Urothelium cell line (cell line): ENCODE measurements at places on chromosomes 2 and 18.

DNA sequence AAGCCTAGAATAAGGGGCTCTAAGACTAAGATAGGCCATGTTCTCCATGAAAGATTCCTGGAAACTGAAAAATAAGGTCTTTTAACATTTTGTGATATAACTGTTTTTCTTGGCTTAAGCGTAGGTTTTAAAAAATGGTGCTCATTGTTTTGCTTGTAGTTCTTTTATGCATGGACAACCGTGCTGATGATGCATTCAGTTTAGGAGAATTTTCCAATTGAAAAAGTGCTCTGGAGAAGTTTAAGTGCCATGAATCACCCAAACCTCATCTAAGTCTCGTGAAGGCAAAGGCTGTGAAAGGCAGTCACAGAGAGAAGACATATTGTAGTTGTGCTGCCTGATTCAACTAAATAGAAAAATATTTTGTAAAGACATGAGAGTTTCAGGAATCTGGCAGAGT lies 111.8 kb upstream of the GAREM1 start:
- DNase-seq: no peak

- DNase-seq: no peak
Observed at GRCh38 chr18:69686861-69687260, 260.8 kb downstream of the CD226 start.

GRCh38 chr18:26468931-26469340 lies 79.4 kb downstream of the KCTD1 start:
- no peak for DNase-seq

GRCh38 chr2:209208211-209208610 lies 215.6 kb upstream of the MAP2 start:
- DNase-seq: peak; percentile 10

GRCh38 chr18:79556829-79557585 lies 122.6 kb upstream of the CTDP1 start:
- DNase-seq: no peak

DNA sequence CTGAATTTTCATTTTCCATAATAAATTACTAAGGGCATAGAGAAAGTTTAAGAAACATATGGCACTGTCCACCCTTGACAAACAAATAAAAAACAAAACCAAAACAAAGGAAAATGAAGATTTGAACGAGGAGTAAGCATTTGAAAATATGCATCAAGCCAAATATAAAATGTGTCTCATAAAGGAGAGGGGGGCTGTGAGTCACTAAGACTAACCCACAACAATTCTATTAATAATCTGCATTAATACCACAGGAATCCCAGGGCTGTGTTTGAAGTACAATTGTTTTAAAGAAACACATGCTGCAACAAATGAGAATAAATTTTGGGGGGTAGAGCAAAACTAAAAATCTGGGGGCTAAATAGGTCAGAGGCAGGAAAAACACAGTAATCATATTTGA lies 53.8 kb upstream of the STK17B start:
- peak; percentile 37 for DNase-seq

GRCh38 chr2:128775217-128775913 lies 456.7 kb upstream of the HS6ST1 start:
- DNase-seq: no peak

DNA sequence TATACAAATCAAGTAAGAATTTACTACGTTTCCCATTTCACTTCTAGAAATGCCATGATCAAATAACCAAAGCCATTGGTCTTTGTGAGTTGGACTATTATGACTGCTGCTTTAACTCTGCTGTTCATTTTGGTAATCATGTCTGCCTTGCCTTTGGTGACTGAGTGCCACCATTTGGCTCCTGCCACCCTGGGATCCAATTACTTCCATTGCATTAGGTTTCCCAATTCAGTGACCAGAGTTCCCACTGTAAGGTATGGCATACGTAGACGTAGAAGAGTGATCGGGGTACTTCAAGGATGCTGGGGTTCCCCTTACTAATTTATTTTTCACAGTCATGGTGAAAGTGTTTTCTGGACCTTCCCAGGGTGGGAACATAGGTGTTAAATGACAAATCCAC lies 90.1 kb downstream of the SPIRE1 start:
- no peak for DNase-seq

GRCh38 chr2:112465382-112465781 lies 16.6 kb upstream of the TTL start:
- no peak for DNase-seq

DNA sequence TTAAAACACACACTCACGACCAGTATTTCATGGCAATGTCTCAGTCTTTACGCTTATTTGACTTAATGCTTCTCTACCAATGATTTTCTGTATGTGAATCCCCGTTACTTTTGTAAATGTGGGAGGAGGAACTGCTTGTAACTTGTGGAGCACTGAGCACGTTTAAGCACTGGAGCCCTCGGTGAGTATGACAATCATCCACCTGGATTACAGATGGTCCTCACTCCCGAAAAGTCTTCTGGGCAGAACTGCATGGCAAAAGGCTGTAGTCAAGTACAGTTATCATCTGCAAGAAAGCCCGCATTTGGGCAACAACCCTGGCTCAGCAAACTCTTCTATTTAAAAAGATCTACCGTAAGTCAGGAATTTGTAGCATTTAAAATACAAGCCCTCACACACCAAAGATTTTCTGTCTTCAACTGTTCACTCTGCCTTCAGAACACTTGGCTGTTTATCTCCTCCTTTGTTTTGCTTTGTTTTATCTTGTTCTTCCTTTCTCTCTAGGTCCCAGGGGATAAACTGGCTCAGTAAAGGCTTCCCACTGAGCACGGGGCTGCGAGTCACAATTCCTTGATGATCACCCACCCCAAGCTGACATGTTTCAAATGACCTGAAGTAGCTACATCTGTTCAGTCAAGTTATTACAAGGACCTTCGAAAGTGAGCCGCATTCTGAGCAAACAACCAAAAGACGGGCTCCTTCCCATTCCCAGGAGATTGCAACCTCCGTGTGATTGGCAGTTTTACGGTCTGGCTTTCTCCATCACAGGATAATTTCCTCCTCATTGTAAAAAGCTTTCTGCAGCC lies 102.2 kb downstream of the DLGAP1 start:
- no peak for DNase-seq

- no peak for DNase-seq
Observed at GRCh38 chr2:207318181-207318628, 152.5 kb upstream of the KLF7 start.

DNA sequence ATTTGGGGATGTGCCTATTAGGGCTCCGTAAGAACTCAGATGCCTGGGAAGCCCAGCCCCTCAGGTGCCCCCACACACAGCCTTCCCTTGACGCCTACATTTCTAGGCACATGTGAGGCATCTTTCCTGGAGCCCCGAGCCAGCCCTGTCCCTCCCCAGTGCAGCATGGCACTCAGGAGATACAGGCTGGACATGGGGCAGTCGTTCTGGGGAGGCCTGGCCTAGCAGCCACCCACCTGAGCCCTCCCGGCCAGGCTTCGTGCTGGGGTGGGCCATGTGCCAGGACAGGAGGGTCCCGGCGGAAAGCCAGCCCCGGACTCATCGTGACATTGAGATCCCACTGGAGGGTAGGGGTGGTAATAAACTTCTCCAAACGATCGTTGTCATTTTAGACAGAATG lies 15.2 kb downstream of the BOK start:
- DNase-seq: no peak

DNA sequence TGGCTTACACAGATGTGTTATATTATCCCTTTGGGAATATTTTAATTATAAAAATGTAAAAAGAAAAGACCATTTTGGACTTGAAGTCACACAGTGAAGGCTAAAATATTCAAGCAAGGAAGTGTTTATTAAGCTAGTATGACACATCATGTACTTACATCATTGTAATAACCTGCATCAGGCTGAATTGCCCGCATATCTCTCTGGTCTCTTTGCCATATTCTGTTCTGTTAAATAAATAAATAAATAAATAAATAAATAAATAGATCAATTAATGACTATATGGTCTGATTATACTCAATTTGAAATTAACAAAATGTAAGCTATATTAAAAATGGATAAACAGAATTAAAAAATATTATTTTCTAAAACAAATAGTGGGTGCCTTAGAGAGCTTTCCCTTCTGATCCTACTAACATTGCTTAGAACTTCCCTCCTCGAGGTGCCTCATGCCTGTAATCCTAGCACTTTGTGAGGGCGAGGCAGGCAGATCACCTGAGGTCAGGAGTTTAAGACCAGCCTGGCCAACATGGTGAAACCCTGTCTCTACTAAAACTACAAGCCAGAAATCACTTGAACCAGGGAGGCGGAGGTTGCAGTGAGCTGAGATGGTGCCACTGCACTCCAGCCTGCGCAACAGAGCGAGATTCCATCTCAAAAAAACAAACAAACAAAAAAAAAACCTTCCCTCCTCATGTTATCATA lies 42.0 kb downstream of the WDR33 start:
- DNase-seq: no peak

DNA sequence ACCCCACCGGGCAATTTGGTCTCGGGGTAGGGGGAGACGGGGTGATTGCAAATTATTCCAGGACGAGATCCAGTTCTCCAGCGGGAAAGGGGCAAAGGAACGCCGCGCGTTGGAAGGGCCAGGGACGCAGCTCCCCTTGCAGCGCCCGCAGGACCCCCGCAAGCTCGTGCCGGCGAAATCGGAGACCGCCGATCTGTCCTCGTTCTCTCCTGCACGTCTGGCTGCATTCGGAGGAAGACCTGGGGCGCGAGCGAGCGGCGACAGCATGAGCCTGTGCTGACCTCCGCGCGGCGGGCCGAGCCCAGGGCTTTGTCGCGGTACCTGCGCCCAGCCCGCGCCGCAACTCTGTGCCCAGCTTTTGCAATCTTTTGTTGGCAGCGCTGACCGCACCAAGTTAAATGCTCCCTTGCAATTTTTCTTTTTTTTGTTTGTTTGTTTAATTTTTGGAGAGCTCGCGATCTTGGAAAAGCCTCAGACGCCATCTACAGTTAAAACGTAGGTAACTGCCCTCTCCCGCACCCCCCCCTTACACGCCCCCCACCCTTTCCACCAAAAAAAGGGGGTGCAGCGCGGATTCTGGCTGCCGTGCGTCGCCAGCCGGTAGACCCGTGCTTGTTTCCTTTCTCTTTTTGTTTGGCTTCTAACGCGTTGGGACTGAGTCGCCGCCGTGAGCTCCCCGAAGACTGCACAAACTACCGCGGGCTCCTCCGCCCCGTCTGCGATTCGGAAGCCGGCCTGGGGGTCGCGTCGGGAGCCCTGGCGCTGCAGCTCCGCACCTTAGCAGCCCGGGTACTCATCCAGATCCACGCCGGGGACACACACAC lies 667 bp downstream of the TRIB2 start:
- DNase-seq: peak; percentile 61

DNA sequence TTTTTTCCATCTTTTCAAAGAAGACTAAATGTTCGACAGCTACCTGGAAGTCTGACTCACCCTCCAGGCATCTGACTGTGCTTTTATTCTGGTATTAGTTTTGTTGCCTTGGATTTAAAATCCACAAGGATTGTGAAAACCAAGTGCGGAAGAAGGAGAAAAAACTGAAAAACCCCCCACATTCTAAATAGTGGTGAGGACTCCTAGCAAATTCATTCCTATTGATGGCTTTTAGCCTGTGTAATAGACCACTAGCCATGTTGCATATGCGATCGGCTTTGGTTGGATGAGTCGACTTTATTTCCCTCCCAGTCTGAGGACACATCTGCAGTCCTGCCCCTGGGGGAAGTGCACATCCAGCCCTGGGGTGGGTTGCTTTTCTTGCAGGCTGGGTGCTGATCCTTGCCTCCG lies 16.9 kb downstream of the LDLRAD4 start:
- DNase-seq: peak; percentile 87

DNA sequence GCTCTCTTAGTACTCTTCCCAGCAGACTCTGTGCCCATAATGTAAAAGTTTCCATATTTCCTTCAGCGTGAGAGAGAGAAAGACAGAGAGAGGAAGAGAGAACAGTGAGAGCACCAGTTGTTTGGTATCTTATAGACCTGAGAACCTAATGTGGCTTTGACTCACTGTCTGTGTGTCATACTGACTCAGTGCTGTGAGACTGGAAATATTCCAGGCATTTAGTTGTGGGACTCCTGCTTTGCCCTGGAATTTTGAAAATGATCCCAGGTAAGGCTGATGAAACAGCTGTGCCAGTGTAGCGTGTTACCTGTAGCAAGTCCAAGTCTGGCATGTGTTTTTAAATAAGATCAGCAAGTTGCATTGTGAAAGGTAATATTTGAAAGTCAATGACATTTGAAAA lies 87.9 kb upstream of the KCNH7 start:
- peak; percentile 67 for DNase-seq

DNA sequence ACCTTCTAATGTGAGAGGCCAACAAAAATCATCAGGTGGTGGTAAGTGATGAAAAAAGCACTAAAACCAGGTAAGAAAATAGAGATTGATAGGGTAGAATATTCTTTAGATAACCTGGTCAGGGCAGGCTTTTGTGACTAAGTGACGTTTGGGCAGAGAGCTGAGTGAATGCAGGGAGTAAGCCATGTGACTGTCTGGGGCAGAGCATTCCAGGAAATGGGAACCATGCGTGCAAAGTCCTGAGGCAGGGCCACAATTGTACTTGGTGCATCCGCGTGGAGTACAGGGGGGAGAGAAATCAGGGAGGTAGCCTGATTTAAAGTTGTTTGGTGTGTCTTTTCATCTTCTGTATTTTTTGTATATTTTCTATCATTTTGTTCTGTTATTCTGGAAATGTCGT lies 102.5 kb downstream of the LYPD6B start:
- DNase-seq: no peak

GRCh38 chr2:98269274-98269673 lies 77.0 kb upstream of the CNGA3 start:
- DNase-seq: peak; percentile 56

- DNase-seq: no peak
Observed at GRCh38 chr2:112919086-112919485, 8.1 kb downstream of the IL37 start.

GRCh38 chr2:241339839-241340630 lies 16.1 kb upstream of the FARP2 start:
- no peak for DNase-seq

DNA sequence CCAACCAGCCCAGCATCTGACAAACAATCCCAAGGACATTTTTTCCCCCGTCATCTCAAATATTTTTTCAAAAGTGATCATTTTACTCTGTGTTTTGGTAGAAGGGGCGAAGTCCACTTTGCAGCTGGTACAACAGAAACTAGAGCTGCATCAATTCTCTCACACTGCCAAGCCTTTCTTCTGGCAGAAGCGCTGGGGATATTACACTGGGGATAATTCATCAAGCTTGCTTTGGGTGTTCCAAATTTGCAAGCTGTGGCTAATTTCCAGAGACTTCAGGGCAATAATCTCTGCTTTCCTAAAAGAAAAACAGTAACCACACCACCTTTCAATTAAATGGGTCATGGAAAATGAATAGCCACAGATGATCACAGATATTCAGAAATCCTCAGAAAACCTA lies 238.3 kb downstream of the SLC8A1 start:
- DNase-seq: no peak

GRCh38 chr2:8648441-8649213 lies 33.2 kb upstream of the ID2 start:
- DNase-seq: no peak
